EH (cell line): ENCODE measurements at places on chromosomes 6 and 20.

DNA sequence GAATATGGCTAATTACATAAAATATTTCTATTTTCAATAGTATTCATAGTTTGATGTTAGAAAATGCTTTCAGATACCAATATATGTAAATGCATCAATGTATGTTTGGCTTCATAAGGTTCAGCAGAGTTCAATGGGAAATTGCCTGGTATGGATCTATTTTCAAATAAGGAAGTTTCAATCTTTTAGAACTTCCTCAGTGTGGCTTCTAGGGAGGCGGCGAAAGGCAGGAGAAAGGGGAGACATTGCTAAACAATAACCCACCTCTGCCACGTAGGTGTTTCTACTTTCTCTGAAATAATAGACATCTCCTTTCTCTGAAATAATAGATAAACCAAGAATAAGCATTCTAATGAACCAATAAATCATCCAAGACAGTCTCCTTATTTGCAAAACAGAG is 237.7 kb upstream of the RAB32 start:
- DNase-seq: no peak

GRCh38 chr20:25865715-25866656 is 169.3 kb upstream of the ZNF337 start:
- peak; percentile 84 for DNase-seq

DNA sequence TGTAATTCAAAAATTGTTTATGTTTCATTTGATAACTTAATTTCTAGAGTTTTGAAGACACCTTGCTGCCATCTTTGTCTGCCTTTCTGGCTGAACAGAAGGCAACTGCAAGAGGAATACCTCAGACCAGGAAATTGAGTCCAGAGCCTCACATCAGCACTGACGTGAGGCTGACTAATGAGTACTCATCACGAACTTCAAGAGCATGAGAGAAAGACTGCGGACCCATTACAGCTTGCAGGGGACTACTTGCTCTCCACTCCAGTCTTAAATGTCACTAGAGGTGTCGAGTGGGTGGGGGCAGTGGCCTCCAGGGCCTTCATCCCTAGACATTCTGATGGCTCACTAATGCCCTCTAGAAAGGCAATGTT is 109.5 kb upstream of the SSTR4 start:
- no peak for DNase-seq

DNA sequence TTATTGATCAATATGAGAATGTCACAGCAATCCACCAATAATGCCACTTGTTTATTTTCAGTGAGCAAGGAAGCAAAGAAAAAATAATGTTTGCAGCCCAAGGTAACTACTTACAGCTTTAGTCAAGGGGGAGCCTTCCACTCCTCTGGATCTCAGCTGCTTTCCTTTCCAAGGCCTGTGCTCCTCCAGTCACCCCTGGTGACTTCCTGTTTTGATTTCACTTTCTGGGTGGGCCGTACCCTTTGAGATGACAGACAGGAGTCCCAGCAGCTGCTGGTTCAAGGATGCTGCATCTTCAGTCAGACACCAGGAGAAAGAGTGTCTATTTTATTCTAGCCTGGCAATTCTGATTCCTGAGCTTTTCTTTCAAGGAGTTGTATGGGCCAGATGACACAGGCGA is 5.6 kb upstream of the VNN2 start:
- DNase-seq: no peak

DNA sequence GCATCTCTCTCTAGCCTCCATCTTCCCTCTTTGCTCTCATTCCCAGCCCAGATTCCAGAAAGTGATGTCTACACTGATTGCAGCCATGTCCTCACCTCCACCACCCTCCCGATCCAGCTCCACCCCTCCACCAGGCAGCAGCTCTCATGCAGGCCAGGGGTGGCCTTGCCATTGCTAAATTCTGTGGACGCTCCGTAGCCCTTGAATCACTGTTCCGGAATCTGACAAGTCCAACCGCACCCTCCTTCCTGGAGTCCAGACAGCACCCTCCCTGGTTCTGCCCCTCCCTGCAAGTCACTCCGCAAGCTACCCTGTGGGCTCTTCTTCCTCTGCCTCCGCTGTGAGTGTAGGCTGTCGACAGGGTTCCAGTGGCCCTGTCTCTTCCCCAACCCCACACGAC is 26.2 kb downstream of the TNXB start:
- DNase-seq: peak; percentile 94

GRCh38 chr20:3521852-3522740 is 51.3 kb downstream of the ATRN start:
- DNase-seq: no peak

DNA sequence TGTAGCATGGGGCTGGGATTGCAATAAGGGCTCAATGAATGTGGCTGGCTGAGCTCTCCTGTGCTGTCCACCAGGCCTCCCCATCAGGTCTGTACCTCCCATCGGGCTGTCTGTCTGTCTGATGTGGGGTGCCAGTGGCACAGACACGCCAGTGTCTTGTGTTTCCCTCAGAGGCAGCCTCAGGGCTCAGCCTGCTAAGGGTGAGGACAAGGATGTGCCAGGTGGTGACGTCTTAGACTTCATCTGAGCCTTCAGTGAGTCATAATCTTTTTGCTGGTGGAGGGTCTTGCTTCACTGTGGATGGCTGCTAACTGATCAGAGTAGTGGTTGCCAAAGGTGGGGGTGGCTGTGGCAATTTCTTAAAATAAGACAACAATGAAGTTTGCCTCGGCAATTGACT is 194.7 kb downstream of the NRN1 start:
- DNase-seq: no peak

GRCh38 chr20:49516916-49517804 is 34.7 kb upstream of the KCNB1 start:
- no peak for DNase-seq

GRCh38 chr20:64193058-64193457 is 28.8 kb downstream of the MYT1 start:
- DNase-seq: no peak

DNA sequence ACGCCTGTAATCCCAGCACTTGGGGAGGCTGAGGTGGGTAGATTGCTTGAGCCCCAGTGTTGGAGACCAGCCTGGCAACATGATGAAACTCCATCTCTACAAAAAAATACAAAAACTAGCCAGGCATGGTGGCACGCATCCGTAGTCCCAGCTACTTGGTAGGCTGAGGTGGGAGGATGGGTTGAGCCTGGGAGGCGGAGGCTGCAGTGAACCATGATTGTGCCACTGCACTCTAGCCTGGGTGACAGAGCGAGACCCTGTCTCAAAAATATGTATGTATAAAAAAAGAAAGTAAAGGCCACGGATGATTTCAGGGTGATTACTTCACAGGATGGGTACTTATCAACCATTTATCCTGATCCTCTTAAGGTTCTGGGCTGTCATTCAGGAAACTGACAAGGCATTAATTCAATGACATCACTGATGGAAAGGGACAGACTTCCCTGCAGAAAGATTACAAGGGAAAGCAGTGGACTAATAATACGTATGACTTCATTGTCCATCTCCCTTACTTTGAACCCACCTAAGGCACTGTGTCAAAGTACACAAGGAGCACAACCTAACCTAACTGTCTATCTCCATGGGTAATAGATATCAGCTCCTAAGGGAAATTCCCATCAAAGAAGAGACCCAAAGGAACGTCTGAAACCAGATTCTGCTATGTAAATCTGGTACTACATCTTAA is 61.2 kb downstream of the ZMYND8 start:
- DNase-seq: no peak

DNA sequence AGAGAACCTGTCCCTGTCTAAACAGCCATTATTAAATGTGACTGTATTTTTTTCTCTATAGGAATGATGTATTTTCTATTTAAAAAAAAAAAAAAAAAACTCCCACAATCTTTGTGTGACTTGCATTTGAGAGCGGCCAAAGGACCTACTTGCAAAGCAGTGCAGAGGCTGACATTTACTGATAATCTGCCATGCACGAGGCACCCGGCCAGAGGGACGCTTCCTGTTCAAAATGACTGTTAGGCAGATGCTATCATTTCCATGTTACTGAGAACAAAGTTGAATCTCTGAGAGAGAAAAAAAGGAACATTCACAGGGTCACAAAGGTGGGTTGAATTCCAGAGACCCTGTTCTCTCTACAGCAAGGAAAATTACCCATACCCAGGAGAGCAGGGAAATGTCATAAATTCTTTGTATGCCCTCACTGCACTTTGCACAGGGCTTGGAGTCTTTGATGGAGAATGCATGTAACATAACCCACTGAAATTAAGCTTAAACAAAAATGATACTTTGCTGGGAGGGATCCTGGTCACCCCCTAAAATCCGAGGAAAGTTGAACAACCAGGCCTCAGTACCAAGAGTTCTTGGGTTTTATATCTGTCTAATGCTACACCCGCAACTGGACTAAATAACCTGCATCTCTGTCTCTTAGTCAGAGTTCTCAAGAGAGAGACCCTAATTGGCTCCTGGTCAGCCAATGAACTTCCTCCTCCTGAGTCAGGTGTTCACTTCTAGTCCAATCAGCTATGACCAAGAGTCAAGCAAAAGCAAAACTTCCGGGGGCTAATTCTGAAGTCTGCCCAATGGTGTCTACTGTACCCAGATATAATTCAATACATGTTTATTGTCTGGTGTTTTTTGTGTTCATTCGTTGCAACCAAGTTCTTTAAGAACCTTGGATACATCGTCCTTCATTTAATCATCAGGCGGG is 61.2 kb downstream of the GCLC start:
- DNase-seq: peak; percentile 14

- no peak for DNase-seq
These were observed 773.2 kb downstream of the FRK start for GRCh38 chr6:115287467-115287866.

DNA sequence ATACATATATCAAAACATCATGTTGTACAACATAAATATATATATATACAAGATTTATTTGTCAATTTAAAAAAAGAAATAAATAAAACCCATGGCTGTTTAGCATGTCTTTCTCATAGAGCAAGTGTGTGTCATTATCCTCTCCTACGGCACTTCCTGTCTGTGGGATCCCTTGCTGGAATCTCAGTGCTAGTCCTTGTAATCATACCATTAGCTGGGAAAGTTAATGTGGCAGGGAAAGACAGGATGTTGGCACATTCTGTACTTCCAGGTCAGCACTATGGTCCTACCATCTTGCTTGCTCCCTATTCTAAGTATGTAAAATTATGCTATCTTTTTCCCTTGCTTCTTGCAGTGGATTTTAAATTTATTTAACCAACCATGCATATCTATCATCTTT is 9.5 kb upstream of the SLC17A3 start:
- peak; percentile 29 for DNase-seq

DNA sequence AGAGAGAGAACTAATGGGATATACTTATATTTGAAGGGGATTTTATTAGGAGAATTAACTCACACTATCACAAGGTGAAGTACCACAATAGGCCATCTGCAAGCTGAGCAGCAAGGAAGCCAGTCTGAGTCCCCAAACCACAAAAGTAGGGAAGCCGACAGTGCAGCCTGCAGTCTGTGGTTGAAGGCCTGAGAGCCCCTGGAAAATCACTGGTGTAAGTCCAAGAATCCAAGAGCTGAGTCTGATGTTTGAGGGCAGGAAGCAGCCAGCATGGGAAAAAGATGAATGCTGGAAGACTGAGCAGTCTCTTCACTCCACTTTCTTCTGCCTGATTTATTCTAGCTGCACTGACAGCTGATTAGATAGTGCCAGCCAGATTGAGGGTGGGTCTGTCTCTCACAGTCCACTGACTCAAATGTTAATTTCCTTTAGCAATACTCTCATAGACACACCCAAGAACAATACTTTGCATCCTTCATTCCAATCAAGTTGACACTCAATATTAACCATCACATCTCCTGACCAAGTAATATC is 823.9 kb downstream of the PHF3 start:
- no peak for DNase-seq
